Stimulated activated naive CD4-positive, alpha-beta T cell treated with Interleukin-2 at 50 U/mL for 16 hours (primary cell): ENCODE measurements at places on chromosomes 3 and 15.

- DNase-seq = no peak
Observed at GRCh38 chr3:178054471-178054870, 481.8 kb upstream of the KCNMB2 start.

DNA sequence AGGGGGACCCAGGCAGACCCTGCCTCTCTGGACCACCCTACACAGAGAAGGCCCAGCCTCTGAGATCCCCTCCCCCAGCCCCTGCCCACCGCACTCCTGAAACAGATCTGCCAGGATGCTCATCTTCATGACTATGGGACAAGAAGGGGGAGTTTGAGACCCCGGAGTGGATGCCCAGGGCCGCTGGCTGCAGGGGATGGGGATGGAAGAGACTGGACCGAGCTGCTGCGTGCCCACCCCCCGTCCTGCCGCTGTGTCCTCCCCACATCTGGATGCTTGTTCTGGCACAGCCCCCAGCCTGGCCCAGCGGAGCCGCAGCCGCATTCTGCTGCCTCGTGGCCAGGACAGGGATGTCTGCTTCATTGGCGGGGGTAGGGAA is 30.3 kb upstream of the SEMA3F start:
- no peak for DNase-seq

GRCh38 chr3:56747150-56747549 is 54.6 kb downstream of the ARHGEF3 start:
- DNase-seq = no peak

DNA sequence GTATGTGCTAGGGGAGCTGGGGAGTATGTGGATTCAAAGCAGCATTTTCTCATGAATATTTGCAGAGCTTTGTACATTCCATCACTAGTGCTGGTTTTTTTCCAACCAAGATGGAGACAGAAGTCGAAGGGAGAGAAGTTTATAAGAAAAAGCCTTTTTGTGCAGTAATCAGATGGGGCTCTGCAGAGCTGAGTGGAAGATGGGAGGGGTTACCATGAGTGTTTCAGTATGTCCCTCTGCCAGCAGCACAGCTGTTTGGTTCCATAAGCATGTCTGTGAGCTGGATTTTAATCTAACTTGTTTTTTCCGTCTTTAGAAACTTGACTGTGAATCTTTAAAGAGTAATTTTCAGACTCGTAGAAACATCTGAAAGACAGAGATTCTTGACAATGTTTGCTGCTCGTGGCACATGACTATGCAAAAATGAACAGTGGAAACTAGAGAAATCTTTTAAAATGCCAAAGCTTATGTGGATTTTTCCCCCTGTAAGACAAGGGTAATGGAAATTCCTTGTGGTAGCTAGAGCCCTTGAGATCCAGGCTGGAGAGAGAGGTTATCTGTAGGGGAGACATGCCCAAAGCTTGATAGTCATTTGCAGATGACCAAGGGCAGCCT is 20.3 kb downstream of the STARD9 start:
- no peak for DNase-seq

GRCh38 chr15:83613714-83614113 is 40.2 kb upstream of the ADAMTSL3 start:
- DNase-seq = no peak

- no peak for DNase-seq
Observed at GRCh38 chr3:115885621-115886020, 262.3 kb downstream of the GAP43 start.

DNA sequence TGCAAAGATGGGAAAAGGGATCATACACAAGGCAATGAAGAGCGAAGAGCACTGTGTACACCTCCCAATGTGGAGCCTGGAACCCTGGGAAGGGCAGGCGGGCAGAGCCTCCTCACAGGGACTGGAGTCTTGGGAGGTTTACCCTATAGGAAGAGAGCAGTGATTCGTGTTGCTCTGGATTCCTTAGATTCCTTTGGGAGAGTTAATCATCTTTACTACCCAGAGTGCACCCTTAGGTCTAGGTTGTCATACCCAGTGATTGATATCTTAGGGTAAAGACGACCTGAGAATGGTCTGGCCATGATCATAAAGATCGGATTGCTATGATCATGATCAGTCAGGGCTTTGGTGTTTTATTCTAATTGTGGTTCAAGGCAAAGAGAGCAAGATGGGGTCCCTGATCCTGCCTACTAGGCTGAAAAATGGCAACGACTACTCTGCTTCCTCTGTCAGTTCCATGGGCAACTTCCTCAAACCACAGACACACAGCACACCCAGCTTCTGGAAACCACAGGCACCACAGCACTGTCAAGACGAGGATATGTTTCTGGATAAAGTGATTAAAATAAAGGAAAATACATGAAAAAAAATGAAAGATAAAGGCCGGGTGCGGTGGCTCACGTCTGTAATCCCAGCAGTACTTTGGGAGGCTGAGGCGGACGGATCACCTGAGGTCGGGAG is 20.4 kb upstream of the MAP6D1 start:
- DNase-seq = no peak

- DNase-seq = no peak
Observed at GRCh38 chr15:52114261-52115055, 1.9 kb upstream of the BCL2L10 start.

GRCh38 chr3:133820129-133820528 is 14.5 kb downstream of the SRPRB start:
- no peak for DNase-seq

DNA sequence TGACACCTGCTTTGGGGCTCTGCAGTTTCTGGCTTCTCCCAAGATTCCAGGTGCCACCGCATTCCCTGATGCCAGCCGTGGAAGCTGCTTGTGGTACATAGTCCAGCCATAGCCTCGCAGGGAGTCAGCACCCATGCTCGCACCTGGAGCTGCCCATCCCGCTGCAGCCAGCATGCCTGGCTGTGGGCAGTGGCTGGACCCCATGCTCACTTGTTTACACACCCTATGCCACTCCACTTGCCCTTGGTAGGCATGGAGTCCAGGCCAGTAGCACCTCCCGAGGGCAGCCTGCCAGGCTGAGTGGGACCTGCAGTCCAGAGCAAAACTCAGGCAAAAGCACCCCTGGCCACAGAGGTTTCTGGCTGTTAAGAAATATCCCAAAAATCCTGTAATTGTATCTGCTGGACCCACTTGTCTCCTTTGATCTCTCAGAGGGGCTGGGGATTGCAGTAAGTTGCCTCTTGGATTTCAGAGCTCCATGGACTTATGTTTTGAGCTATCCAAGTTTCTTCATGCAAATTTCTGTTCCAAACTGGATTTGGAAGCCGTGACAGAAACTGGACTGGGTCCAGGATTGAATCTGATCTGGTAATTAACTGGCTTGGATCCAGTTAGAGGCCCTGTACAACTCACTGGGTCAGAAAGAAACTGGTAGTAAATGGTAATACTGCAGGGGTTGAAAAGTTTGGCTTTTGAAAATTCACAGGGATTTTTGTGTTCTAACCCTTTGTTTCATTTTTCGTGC is 149.3 kb downstream of the FMN1 start:
- DNase-seq = no peak

- no peak for DNase-seq
Observed at GRCh38 chr3:172236771-172237742, 197.7 kb downstream of the FNDC3B start.

DNA sequence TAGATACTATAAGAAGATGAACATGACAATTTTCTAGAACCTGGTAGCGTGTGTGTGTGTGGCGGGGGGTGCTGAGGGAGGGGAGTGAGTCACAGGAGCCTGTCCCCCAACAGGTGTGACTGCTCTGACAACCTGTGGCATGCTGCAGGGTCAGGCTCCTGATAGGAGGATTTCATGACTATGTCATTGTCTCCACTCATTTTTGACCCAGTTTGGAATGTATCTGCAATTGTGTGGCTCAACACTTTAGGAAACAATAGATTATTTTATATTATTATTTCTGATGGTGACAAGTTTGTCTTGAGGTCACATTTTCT is 9.3 kb upstream of the VILL start:
- DNase-seq = no peak

DNA sequence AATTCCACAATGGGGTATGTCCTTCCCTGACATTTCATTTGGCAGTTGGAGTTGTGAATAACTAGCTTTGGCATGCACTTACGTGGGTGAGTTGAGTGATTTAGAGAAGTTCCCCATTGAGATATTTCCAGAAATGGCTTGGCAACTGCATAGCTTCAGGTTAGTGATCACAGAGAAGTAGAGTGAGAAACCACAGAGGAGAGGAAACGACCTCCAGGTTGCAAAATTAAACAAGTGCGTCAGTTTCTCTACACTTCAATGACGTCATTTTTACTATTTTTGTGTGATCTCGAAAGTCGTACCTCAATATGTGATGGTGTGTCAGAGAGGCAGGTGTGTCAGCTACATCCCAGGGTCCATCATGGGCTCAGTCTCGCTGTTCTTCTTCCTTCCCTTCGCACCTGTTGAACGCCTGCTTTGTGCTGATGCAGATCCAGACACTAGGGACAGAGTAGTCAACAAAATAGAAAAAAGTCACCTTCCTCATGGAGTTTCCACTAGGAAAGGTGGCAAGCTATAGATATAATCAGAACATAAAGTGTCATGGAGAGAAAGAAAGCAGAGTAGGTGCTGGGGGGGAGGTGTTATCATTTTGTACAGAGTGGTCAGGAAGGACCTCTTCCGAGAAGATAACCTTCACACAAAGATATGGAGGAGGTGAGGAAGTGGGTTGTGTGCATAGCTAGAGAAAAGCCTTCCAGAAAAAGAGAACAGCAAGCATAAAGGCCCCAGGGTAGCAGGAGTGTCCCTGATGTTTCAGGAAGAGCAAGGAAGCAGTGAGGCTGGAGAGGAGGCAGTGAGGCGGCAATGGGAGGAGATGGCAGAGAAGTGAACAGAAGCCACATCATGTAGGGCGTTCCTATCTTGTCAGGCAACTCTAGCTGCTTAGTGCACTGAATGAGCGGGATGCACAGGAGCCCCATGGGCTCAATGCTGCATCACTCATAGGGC is 75.6 kb downstream of the MCTP2 start:
- DNase-seq = no peak

GRCh38 chr3:129323651-129324294 is 45.1 kb downstream of the HMCES start:
- no peak for DNase-seq

- no peak for DNase-seq
Observed at GRCh38 chr3:79672731-79673130, 95.1 kb downstream of the ROBO1 start.

DNA sequence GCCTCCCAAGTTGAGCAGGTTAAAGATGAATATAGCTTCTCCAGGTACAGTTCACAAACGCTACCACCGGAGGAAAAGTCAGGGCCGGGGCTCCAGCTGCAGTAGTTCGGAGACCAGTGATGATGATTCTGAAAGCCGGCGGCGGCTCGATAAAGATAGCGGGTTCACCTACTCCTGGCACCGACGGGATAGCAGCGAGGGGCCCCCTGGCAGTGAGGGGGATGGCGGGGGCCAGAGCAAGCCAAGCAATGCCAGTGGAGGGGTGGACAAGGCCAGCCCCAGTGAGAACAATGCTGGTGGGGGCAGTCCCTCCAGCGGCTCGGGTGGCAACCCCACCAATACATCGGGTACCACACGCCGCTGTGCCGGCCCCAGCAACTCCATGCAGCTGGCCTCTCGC is 61.4 kb downstream of the SNRK start:
- no peak for DNase-seq
